ENCODE measurements at places on chromosomes 3 and 15.

DNA sequence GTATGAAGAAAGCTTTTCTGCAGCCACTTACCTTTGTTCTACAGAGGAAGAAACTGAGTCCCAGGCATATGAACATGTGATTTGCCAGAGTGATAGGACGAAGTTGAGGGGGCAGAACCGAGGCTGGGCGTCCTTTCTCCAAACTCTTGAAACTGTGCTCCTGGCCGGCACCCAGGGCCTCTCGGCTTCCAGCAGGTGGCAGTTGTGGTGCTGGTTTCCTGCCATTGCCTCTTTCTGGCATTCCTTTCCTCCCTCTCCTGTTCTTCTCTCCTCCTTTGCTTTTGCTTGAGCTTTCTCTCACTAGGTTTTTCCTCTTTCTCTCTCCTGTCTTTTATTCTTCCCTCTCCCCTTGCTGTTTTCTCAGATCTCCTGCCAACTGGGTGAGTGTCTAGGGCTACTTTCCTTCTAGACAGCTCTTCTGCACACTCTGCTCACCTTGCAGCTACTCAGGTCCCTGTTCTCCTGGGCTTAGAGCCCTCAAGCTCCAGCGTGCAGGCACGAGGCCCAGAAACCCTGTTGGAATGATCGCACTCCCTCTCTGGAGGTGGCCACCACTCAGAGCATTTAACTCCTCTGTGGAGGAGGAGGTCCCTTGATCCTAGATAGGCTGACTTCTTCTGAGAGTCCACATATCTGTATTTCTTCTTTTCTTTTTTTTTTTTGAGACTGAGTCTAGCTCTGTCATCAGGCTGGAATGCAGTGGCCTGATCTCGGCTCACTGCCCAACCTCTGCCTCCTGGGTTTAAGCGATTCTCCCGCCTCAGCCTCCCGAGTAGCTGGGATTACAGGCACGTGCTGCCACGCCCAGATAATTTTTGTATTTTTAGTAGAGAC lies 26.2 kb downstream of the TRAK1 start:
- DNase-seq = peak; percentile 52

- DNase-seq = peak; percentile 53
Observed at GRCh38 chr3:47324278-47324865, 41.6 kb downstream of the KLHL18 start.

DNA sequence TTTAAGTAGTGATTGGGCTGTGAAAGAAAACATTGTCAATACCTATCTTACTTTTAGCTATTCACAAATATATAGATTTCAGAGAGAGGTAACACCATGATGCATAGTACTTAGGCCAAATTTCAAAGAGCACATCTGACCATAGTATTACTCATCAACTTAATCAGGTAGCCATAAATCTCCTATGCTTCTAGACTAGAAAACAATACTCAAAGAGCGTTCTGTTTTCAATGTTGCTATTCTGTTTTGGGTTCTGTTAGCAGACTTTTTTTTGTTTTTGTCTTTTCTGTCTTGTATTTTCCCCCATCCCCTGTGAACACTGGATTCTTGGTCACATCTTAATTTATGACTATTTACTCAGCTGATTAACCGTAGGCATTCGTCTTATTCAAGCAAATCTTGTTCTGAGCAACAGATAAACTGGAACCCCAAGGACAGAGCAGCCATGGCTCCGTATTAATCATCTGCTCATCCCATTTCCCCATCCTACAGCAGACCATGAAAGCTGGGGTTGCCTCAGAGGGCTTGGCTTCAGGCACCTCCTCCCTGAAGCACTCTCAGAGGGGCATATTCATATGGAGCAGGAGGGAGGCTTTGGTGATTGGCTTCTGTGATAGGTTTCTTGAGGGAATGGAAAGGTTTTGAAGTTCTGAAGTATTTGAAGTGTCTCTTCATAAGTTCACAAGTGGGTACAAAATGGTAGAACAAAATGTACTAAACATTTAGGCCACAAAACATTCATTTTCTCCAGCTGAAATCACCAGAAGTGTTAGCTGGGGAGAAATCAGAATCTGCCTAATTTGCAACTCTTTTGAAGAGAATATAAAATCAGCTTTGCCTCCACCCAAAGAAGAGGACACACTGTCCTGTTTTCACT lies 105.3 kb downstream of the TNIK start:
- no peak for DNase-seq

DNA sequence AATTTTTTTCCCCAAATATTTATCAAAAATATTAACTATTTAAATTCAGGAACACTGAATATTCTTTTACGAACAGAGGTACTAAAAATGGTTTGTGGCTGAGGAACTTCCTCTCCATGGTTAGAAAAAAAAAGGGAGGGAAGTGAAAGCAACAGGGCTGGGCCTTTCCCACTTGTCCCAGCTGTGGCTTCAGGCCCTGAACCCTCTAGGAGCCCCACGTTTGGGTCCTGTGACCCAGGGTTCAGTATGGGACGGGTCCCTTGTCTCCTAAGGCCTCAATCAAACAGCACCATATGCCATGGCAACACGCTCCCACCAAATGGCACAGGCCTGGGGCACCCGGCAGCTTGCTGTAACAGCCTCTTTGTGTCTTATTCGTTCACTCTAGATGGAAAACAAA lies 32.4 kb downstream of the POC1A start:
- DNase-seq = no peak

DNA sequence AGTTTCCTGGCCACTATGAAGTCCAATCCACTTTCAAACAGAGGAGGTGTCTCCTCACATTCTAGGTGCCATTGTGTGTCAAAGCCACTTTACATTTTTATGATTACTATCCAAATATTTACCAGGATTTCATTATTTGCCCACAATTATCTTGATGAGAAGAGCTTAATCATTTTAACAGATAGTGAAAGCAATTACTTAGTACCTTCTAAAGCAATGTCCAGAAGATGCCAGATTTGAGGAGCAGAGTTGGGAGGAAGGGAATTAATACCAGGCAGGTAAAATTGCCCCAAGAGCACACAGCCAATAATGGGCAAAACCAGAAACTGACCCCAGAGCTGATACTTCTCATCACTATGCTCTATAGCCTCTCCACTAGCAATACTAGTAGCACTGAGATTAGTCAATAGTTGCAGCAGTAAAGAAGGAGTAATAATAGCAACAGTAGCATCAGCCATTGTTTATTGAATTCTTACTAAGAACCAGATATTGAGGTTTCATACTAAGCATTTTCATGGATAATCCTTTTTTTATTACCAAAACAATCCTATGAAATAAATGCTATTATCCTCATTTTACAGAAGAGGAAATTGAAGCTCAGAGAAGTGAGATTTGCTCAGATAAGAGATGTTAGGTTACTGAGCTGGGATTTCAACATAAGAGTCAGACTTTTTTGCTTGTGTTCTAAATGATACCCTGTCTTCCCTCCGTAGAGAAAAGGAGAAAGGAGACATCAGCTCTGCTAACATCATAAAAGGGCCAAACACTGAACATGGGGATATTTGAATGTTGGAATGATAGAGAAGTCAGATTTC lies 509.3 kb upstream of the CFAP20DC start:
- no peak for DNase-seq

- no peak for DNase-seq
Observed at GRCh38 chr15:85979929-85980328, 99.7 kb upstream of the AGBL1 start.

GRCh38 chr3:186593862-186594261 lies 19.0 kb upstream of the AHSG start:
- DNase-seq = no peak

GRCh38 chr3:138468886-138469285 lies 34.5 kb downstream of the ESYT3 start:
- no peak for DNase-seq

- no peak for DNase-seq
Observed at GRCh38 chr3:35800960-35801459, 161.7 kb downstream of the ARPP21 start.

DNA sequence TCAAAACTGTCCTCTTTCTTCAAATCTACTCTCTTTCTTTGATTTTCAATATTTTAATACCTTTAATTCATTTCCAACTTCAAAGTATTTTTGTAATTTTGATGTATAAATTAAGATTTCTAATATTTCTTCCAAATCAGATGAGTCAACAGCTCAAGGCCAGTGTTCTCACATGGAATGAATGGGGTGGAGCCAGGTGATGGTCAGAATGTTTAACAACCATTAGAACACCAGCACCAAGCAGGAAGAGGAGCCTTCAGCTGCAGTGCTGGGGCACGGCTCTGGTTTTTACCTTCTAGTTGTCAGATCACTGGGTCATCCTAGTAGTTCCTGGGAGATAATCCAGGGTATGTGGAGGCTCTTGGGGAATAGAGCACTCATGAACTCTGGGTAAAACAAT lies 494.5 kb upstream of the PDZRN3 start:
- no peak for DNase-seq

DNA sequence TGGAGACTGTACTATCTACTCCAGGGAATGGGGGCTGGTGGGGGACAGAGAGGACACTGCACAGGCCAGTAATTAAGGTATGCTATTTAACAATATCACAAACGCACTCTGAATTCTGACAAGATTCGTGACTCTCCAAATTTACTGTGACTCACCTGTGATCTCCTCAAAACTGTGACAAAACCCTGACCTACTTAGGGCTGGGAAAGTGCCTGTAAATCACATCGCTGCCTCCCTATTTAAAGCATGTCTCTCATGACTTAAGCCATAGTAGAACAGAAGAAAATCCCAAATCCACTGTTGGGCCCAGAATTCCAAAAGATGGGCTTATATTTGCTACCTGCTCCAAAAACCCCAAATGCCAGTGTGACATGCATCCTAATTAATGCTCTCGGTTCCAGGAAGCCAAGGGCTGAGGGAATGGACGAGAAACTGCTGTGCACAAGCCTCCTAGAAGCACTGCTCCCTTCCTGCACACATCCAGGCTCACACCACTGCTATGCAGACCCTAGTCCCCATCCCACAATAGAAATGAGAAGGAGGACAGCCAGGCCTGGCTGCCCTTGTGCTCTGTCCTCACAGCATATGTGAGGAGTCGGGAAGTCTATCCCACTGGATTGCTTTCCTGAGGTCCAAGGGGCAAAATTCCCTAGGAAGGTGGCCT lies 187.7 kb upstream of the CHRNA7 start:
- no peak for DNase-seq

- DNase-seq = peak; percentile 37
Observed at GRCh38 chr3:47780741-47781684, 680 bp downstream of the SMARCC1 start.

- DNase-seq = no peak
Observed at GRCh38 chr3:14211621-14212020, 33.0 kb downstream of the LSM3 start.

DNA sequence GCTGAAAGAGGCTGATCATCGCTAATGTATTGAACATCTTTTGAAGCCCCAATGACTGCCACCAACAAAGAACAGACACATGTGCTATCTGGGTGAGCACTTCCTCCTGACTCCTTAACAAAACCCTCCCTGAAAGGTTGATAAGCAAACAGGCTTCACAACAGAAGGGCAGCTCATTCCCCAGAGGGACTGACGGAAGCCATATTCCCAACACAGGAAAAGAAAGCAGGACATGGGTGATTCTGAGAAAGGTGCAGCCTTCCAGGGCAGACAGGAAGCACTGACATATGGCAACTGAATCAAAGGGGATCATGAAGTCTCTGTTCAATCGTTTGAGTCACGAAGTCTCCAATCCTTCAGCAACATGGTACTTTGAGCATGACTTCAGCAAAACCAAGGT lies 929.0 kb downstream of the MCTP2 start:
- DNase-seq = no peak

DNA sequence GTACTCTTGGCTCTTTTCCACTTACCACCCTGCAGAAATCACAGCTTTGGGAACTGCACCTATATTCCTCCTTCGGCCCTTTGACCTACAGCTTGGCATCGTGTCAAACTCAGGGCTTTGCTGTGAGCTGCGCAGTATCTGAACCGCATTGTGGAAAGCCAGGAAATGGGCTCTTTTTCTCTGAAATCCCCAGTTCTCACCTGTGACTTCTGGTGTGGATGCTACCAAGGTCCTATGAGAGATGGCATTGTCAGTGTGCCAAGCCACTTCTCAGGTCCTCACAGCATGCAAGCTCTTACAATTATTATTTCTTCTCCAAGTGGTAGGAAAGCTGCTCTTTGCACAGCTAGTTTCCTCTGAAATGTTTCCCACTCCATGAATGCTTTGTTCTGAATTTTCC lies 450.6 kb upstream of the TBL1XR1 start:
- no peak for DNase-seq

DNA sequence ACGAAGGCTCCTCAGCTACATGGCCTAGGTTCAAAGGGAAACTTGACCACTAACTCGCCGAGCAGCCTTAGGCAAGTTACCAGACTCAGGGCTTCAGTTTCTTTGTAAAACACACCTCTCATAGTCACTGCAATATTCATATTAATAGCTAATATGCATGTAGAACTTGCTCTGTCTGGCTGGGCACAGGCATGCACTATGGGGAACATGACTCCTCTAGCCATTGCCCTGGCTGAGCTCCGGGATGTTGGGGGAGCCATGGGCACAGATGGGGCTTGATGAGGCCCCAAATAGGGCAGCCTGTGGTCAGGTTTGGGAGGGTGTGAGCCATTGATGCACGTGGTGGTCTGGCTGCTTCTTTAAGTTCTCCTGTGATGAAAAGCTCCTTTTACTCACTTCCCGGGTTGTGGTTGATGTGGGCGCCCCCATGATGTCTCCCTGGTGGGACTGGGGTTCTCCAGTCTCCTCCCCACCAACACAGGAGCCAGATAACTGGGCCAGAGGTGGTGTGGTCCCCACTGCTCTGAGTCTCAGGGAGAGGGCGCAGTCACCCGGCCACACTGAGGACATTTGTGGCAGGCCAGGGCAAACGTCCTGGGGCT lies 29.4 kb upstream of the DUSP7 start:
- no peak for DNase-seq

DNA sequence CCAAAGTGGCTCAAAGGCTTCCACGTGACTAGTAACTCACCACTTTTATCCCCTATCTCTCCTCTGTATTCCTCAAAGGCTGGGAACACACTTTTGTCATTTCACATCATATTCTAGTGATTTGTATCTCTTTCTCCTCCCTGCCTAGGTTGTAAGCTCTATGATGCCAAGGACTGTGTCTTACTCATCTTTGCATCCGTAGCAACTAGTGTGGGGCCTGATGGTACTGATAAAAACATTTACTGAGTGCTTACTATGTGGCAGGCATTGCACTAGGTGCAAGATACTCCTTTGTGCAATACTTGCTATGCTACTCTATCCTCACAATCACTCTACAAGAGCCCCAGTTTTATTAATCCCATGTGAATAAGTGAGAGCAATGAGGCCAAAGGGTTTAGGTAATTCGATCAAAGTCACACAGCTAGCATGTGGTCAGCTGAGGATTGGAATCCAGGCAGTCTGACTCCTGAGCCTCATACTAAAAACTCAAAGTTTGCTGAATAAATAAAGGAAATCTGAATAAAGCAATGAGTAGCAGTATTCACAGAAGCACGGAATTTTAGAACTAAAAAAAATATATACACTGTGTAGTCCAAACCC lies 342.6 kb upstream of the ICE2 start:
- no peak for DNase-seq

GRCh38 chr3:197458179-197458707 lies 97.5 kb downstream of the BDH1 start:
- peak; percentile 57 for DNase-seq

DNA sequence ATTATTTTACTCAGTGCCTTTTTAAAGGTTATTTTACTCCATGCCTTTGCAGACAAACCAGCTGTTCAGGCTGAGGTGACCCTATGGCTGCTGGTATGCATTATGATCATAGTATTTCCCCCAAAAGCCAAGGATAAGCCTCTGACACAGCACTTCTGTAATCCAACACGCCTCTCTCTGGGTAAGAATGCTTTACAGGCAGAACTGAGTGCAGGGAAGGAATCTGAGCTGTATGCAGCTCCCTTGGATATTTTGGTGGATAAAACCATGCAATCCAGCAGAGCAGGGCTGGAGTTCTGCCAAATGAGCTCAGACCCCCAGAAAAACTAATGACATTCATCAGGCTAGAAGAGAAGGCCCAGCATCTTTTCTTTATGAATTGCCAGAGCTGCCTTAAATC lies 11.7 kb upstream of the MAP1A start:
- DNase-seq = no peak

Measured in 8988T (cell line).